ENCODE measurements at places on chromosomes 5 and 9. TPM values are rescaled to one million over a fixed set of nuclear protein-coding genes. Genes with fewer than 3 reads are reported as not detected.

- no peak overlapping the region for H3K27ac ChIP-seq
- H3K4me1 ChIP-seq, result no peaks in the 10 kb centered on the region
- DNase-seq, result no peak
- H3K4me3 ChIP-seq, result no peak overlapping the region
Measured at GRCh38 chr5:161530700-161531099, 15.8 kb downstream of the GABRB2 start.

GRCh38 chr9:113738496-113738892, 137.6 kb upstream of the ZNF618 start:
- DNase-seq, result no peak
- peaks cover 18% of the 10 kb centered on the region for H3K27me3 ChIP-seq
- H3K36me3 ChIP-seq, result no peaks in the 10 kb centered on the region
- no peaks in the 10 kb centered on the region for H3K4me1 ChIP-seq
- H3K27ac ChIP-seq, result no peak overlapping the region
- no peak overlapping the region for H3K4me3 ChIP-seq

Gene PCDHA11
- not detected for total RNA-seq

Gene SLF1
- total RNA-seq, result 12.8 TPM

Gene GPX3
- total RNA-seq, result not detected

DNA sequence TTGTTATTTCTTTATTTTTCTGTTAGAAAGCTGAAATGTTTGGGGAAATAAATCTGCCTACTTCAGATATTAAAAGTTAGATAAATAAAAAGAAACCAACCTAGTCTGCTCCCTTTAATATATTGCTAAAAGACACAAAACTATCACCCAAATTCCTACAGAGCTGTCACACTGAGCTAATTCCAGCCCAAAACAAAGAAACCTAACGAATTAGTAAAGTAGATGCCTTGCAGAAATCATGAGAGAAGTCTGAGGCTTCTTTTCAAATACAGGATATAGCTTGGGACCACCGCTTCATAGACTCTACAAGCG, 122.2 kb upstream of the LMX1B start:
- DNase-seq, result no peak
- H3K4me1 ChIP-seq, result peaks cover 10% of the 10 kb centered on the region
- no peaks in the 10 kb centered on the region for H3K36me3 ChIP-seq
- peaks cover 2% of the 10 kb centered on the region for H3K27me3 ChIP-seq
- no peak overlapping the region for H3K4me3 ChIP-seq

GRCh38 chr5:62661126-62661525, 82.5 kb downstream of the LRRC70 start:
- H3K4me3 ChIP-seq, result no peak overlapping the region
- H3K4me1 ChIP-seq, result no peaks in the 10 kb centered on the region
- no peak for DNase-seq
- H3K36me3 ChIP-seq, result no peaks in the 10 kb centered on the region
- H3K27me3 ChIP-seq, result no peaks in the 10 kb centered on the region

DNA sequence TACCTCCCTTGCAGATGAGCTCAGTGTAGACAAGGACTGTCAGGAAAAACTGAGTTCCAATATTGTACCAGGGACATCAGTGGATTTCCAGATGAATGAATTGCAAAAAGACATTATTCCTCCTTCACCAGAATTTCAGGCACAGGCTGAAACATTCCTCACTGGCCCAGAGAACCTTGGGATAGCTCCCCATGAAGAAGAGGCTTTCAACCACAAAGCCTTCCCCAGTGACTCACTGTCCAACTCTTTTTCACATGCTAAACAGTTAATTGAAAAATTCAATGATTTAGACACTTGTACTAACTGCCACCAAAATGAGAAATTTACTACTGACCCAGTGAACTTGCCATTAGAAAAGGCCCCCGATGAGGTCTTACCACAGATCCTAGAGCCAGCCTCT, 144.5 kb downstream of the UNC13B start:
- no peak for DNase-seq
- no peak overlapping the region for H3K4me3 ChIP-seq
- H3K4me1 ChIP-seq, result peaks cover 2% of the 10 kb centered on the region
- H3K27me3 ChIP-seq, result peaks cover 43% of the 10 kb centered on the region
- H3K36me3 ChIP-seq, result no peaks in the 10 kb centered on the region

GRCh38 chr9:127347831-127348776, 48.9 kb upstream of the SLC2A8 start:
- H3K27me3 ChIP-seq, result peaks cover 24% of the 10 kb centered on the region
- no peaks in the 10 kb centered on the region for H3K4me1 ChIP-seq
- no peak overlapping the region for H3K27ac ChIP-seq

Gene FOXD4L5
- 0.10 TPM for total RNA-seq

- H3K27me3 ChIP-seq, result no peaks in the 10 kb centered on the region
- no peak overlapping the region for H3K4me3 ChIP-seq
- no peaks in the 10 kb centered on the region for H3K36me3 ChIP-seq
- no peak overlapping the region for H3K27ac ChIP-seq
- peaks cover 25% of the 10 kb centered on the region for H3K4me1 ChIP-seq
Measured at GRCh38 chr9:136526625-136527066, 19.2 kb downstream of the NOTCH1 start.

Data from activated naive CD4-positive, alpha-beta T cell treated with anti-CD3 and anti-CD28 coated beads for 36 hours (primary cell).